OCI-LY7 (cell line): ENCODE measurements at places on chromosomes 3 and 15.

DNA sequence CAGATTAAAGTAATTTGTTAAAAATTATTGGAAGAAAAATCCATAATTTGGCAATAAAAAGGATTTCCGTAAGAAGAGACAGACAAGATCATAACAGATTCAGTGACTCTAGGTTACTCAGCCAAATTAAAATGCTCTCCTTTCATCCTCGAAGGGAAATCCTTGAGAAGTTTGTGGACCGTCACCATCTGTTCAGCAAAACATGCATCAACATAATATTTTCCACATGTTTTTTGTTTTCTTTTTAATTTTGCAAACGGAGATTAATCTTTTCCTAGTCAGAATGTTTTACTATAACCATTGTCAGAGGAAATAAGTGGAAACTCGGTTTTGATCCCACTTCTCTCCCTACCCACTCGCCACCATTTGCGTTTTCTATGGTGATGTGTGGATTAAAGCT is 128.3 kb downstream of the TMCO5A start:
- DNase-seq, result no peak

GRCh38 chr3:111781561-111782446 is 77.3 kb upstream of the PHLDB2 start:
- no peak for DNase-seq

GRCh38 chr3:41426485-41426884 is 227.2 kb downstream of the CTNNB1 start:
- no peak for DNase-seq

DNA sequence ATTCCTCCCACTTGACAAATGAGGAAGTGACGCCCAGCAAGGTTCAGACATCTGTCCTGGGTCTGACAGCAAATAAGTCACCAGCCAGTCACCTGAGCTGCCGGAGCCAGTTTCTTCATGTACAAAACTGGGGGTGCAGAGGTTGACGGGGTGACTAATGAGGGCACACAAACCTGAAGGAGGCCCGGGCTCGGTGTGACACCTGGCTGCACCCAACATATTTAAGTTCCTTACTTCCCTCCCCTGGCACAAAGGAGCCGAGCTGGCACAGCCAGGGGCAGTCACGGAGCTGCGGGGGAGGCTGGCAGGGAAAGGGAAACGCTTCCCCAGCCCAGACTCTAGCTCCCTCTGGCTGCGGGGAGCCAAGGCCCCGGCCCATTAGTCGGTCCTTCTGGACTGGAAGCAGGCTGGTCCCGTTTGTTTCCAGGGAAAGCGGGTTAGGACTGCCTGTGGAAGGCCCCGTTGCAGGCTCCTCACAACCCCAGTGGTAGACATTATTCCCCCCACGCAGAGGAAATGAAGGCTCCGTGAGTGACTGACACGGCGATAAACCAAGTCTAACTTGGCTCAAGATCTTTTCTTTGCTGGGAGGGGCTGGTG is 2.3 kb downstream of the FBXL22 start:
- DNase-seq, result peak; percentile 53

- no peak for DNase-seq
Observed at GRCh38 chr3:128349963-128350599, 116.6 kb downstream of the DNAJB8 start.

GRCh38 chr15:96209285-96209735 is 121.2 kb upstream of the NR2F2 start:
- no peak for DNase-seq

DNA sequence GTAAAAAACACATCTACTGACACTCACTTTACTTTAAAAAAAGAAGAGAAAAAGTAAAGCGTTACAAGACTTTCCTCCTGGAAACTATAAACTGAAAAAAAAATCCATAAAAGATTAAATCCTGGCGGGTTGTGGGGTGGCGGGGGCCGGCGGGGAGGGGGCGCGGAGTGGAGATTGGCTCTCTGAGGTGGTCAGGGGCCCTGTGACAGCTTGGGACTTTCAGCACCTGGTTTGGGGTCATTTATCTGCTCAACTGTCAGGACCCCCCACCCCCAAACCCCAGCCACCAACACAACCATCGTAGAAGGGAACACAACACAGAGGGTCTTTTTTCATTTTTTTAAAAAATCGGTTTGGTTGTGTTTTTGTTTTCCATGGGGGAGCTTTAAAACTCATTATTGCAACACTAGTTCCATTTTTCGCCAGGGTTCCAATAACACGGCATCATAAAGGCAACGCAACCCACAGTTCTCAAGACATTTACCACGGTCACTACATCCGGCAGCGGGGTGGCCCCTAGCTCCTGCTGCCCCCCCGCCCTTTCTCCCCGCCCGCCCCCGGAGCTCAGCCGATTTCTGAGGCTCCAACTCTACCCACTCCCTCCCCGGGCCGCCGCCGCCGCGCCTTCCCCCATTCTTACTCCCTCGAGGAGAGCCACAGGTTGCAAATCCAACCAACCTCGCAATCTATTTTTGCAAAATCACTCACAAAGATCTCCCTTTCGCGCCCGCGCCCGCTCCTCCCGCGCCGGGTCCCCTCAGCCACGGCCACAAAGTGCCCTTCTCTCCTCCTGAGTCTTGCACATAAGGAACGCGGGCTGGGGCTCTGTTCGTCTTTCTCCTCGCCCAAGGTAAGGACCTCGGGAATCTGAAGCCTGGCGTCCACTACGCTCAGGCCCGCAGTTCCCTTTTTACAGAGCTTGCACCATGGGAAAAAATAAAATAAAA is 1.8 kb downstream of the BCL6 start:
- DNase-seq, result peak; percentile 60

- no peak for DNase-seq
Observed at GRCh38 chr3:127747751-127748521, 74.4 kb downstream of the MGLL start.

GRCh38 chr3:49716169-49716568 is 3.3 kb downstream of the AMIGO3 start:
- DNase-seq, result no peak

GRCh38 chr3:164230385-164231094 is 847.8 kb downstream of the SI start:
- no peak for DNase-seq

- DNase-seq, result no peak
Observed at GRCh38 chr15:95327661-95328060, 1002.8 kb upstream of the NR2F2 start.

DNA sequence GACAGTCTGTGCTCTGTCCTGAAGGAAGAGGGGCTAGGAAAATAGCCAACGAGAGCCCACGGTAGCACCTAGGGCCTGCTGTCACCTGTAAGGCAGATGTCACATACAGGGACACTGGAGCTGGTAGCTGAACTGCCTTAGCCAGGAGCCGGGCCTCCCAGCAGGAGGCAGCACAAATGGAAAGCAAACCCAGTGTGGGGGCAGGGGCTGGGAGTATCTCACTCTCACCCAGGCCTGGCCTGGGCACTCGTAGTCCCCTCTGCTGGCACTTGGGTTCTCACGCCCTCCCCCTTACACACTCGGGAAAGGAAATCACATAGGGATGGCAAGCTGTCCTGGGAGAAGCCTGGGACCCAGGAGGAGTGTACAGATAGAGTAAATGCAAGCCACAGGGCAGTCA is 173.1 kb upstream of the CHRNA7 start:
- DNase-seq, result no peak

DNA sequence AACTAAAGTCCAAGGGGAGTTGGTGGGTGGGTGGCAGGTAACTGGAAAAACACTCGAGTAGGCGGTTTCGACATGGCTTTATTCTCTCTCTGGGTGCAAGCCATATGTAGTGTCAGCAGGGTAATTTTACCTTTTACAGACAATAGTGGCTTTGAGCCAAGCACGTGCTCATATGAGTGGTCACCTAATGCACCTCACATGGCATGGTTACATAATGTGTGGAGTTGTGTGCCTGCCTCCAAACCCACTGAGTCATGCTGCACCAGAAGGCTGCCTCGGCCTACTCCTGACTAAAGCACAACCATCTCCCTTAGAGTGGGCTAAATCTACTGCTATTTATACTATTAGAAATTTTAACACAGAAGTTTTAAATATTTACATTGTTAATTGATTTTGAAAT is 16.5 kb downstream of the CCRL2 start:
- DNase-seq, result no peak

GRCh38 chr3:99872923-99873254 is 55.2 kb downstream of the CMSS1 start:
- DNase-seq, result no peak

DNA sequence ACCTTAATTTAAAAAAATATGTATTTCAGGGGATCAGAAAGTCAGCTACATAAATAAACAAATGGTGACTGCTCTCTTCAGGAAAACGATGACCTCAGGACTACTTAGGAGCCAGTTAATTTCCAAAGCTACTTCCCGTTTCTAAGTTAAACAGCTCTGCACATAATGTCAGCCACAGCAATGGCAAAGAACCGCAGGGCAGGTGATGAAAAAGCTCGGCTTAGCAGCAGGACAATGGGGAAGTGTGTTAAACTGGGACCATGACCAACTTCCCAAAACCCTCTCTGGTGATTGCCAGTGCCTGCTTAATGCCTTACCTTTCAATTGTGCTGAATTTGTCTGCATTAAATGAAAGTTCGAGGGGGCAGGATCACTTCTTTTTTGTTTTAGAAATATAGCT is 258.9 kb downstream of the FHIT start:
- no peak for DNase-seq

- peak; percentile 26 for DNase-seq
Observed at GRCh38 chr3:152299249-152299976, 30.7 kb downstream of the MBNL1 start.

GRCh38 chr3:64796607-64797399 is 109.0 kb upstream of the ADAMTS9 start:
- DNase-seq, result no peak

DNA sequence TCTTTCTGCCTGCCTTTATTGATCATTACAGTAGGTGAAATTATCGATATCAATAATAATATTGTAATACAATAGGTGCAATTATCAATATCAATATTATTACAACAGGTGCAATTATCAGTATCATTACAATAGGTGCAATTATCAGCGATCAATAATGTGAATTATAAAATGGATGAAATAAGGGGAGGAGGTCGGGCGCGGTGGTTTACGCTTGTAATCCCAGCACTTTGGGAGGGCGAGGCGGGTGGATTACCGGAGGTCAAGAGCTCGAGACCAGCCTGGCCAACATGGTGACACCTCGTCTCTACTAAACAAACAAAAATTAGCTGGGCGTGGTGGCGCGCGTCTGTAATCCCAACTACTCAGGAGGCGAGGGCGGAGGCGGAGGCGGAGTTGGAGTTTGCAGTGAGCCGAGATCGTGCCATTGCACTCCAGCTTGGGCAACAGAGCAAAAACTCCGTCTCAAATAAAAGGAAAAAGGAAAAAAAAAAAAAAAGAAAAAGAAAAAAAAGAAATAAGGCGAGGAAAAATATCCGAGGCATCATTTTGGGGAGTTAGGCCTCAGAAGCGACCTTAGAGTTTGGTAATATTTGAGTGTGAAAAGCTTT is 611 bp upstream of the BNIP2 start:
- DNase-seq, result peak; percentile 73

GRCh38 chr15:88431441-88431840 is 35.7 kb downstream of the MRPL46 start:
- DNase-seq, result no peak

GRCh38 chr3:89762405-89762804 is 655.0 kb downstream of the EPHA3 start:
- DNase-seq, result no peak

- no peak for DNase-seq
Observed at GRCh38 chr3:141268791-141269190, 37.2 kb downstream of the PXYLP1 start.

GRCh38 chr3:159850481-159850880 is 138.2 kb upstream of the IL12A start:
- no peak for DNase-seq

DNA sequence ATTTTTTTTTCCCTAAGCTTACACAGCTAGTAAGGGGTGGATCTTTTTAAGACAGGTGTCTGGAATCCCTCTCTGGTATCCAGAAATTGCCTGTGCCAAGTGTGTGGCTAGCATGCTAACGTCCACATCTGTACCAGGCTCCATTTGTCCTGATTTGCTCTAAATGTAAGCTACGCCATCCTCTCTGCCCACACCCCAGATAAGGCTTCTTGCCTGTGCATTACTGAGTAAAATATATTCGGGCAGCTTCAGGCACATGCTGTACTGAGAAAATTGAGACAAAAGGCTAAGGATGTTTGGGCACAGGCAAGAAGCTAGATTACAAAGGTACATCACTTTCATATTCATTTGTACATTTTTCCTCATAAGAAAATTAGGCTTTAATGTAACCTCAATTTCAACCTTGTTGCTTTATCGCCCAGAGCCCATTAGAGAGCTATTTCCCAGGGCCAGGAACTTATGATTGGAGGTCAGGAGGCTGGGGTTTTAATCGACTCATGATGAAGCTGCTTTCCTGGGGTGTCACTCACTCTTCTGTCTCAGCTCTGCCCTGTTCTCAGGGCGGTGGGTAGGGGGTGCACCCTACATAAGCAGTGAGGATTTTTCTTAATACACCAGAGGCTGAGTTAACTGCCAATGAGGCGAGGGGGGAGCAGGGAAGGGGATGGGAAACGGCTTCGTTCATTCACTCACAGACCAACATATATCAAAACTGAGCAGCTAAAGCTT is 106.3 kb downstream of the RORA start:
- no peak for DNase-seq

- DNase-seq, result no peak
Observed at GRCh38 chr3:11195721-11196332, 41.5 kb downstream of the HRH1 start.

DNA sequence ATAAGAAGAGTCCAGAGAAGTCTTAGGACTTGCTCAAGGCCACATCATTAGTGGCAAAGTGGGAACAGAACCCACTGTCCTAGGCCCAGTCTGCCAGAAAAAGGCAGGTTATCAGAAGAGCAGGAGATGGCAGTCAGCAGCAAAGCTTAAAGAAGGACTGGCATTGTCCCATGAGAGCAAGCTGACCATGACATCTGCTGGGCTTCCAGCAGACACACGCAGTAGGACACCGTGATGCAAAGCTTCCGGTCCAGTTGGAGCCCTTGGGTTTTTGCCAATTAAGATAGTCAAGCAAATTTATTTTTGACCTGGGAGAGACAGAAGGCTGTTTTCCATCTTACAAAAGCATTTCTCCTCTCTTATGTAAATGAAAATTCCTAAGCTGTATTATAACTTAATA is 42.1 kb downstream of the ZBTB38 start:
- no peak for DNase-seq

DNA sequence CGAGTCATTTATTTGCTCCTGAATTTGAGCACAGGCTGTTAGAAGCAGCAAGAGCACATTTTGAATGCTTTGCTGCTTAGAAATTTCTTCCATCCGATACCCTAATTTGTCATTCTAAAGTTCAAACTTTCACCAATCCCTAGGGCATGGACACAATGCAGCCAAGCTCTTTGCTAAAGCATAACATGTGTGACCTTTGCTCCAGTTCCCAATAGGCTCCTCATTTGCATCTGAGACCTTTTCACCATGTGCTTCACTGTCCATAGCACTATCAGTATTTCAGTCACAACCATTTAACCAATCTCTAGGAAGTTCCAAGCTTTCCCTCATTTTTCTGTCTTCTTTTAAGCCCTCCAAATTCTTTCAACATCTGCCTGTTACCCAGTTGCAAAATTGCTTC is 1333.1 kb downstream of the SI start:
- DNase-seq, result no peak

- no peak for DNase-seq
Observed at GRCh38 chr15:66253418-66254088, at the start of gene MEGF11. Gene MEGF11, minus strand, starts transcription at chr15:66253750. Its CDS starts 125,347 bp downstream, at chr15:66128403.
